ENCODE measurements at places on chromosomes 3 and 15.

DNA sequence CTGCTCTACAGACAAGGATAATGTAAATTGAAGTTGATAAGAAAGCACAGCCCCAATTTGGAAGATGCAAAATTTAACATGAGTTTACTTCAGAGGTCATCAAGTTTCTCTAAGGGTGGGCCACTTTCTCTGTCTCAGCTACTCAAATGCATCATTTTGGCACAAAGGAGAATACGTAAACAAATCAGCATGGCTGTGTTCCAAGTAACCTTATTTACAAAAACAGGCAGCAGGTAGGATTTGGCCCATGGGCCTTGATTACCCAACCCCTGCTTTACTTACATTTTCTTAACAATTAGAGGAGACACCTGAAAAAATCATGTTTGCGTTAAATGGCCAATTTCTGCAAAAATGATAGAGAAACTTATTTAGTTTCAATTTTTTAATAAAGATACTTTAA, 181.7 kb downstream of the GBE1 start:
- no peak for DNase-seq

- DNase-seq = no peak
Measured at GRCh38 chr15:58758141-58758540, 8.6 kb upstream of the ADAM10 start.

DNA sequence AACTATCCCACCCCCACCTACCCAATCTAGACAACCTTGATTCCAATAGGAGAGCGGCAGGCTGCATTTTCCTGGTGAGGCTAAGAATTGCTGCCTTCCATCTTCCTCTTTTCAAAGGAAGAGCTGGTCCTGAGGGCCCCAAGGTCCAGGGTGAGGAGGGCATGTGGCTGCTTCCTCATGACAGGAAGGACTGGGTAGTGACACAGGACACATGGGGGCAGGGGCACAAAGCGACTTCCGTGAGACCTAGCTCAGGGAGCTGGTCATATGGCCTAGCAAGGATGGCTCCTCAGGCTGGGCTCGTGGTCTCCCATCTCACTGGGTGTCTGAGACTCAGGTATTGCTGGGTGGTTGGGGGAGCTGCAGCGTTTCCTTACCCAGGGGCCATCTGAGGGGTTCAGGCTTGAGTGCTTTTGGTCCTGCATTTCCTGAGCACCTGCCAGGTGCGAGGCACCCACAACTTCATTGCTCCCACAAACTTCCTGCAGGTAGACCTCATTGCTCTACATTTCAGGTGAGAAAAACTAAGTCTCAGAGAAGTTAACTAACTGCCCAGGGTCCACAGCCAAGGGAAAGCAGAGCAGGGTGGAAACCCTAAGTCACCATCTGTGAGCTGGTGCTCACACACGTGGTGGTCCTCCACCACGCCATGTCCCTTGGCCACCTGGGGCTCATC, 160.0 kb upstream of the TLE3 start:
- no peak for DNase-seq

GRCh38 chr3:120416868-120417267, 33.9 kb downstream of the FSTL1 start:
- DNase-seq = no peak

Measured in CD4-positive, alpha-beta T cell treated with Interleukin-4 for 4 hours (primary cell).